ENCODE measurements at places on chromosomes 5 and 9.

GRCh38 chr5:18465833-18466681 is 831.8 kb downstream of the TAF11L14 start:
- peak; percentile 81 for DNase-seq

GRCh38 chr5:41908374-41909079 is 4.4 kb downstream of the RIMOC1 start:
- DNase-seq: no peak

DNA sequence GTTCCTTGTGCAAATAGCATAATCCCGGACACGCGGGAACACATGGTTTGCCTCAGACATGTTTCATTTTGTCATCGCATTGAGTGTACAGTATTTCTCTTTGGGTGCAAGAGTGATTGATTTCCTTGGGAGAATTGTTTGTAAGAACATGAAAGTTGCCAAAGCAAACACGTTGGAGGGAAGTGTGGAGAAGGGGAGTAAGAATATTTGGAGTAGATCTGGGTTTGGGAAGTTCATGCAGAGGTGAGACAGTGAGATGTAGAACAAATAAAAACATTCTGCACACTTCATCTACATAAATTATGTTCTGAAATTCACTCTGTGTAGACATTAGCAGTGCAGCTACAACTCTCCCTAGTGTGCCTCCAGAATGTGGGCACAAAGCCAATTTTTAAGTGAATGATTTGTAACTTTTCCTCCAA is 24.0 kb downstream of the FOXD1 start:
- no peak for DNase-seq

- DNase-seq: no peak
Measured at GRCh38 chr9:128222026-128222425, 18.8 kb downstream of the DNM1 start.

DNA sequence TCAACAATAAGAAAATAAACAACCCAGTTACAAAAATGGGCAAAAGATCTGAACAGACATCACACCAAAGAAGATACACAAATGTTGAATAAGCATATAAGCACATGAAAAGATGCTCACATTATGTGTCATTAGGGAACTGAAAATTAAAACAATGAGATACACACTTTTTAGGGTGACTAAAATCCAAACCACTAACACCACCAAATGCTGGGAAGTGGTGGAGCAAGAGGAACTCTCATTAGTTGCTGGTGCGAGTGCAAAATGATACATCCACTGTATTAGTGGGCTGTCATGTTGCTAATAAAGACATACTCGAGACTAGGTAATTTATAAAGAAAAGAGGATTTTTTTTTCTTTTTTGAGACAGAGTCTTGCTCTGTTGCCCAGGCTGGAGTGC is 329.1 kb downstream of the TMEM38B start:
- DNase-seq: no peak

DNA sequence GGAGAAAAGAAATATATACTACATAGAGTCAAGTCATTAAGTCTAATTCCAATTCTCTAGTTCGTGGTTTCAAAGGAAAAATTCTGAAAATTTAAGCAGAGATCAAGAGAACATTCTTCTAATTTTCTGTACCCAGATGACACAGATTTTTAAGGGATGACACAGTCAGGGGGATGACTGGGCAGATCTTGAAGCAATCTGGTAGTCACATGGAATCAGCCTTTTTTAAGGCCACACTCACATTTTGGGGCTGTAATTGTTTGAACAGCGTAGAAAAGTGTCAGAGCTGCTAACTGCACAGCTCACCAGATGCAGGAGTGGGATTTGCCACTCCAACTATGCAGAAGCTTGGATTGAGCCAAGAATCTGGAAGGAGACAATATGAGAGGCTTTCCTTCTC is 20.4 kb downstream of the PDE4D start:
- no peak for DNase-seq

Measured in dorsolateral prefrontal cortex (tissue), 122 donors.